GM03348 (cell line): ENCODE measurements at places on chromosomes 1 and 21.

- DNase-seq: peak; percentile 84
These were observed 742 bp downstream of the ARTN start for GRCh38 chr1:43934101-43934985.

DNA sequence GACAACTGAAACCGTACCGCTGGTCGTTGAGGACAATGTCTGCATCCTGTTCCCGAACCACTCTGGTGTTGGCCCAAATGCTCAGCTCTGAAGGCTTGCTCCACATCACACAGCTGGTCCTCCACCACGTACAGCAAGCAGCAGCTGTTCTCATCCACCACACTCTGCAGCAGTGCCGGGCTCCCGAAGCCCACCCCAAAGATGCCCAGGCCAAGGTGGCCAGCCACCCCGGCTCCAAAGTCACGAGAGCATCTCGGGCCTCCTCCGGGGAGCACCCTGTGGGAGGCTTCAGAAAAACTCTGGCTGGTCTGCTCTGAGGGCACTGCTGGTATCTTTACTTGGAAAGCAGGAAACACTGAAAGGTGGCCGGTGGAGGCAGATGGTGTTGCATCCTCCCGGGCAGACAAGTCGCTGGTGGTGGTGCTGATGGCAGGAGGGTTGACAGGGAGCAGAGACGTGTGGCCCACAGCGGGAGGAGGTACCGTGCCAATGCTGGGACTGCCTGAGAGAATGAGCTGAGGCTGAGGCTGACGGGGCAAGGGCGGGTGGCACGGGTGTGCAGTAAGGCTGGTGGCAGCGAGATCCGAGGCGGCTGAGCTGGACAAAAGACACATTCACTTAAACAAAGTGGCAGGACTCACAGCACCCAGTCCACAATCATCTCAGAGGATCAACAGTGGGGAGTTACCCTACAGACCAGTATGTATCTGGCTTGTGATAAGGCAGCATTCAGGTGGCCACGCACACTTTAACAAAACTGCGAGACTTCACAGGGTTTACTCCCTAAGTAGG, 6.5 kb upstream of the CCDC27 start:
- DNase-seq: no peak

GRCh38 chr1:83110156-83110555, 888.8 kb downstream of the TTLL7 start:
- no peak for DNase-seq

DNA sequence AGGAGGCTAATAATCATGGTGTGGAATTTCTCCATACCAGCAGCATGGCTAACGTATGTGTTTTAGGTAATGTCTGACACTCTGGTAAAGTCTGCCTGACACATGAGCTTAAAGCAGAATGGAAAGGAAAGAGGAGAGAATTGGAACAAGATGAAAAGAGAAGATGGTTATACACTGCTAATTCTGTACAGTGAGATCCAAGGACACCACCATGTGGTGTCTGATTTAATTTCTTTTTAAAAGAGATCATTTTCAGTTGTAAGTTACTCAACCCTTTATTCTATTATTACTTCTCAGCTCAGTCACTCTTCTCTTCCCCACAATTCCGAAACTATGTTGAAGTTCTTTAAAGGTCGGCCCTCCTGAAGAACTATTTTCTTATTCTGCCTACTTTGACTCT, 15.6 kb downstream of the PRKAB2 start:
- no peak for DNase-seq

DNA sequence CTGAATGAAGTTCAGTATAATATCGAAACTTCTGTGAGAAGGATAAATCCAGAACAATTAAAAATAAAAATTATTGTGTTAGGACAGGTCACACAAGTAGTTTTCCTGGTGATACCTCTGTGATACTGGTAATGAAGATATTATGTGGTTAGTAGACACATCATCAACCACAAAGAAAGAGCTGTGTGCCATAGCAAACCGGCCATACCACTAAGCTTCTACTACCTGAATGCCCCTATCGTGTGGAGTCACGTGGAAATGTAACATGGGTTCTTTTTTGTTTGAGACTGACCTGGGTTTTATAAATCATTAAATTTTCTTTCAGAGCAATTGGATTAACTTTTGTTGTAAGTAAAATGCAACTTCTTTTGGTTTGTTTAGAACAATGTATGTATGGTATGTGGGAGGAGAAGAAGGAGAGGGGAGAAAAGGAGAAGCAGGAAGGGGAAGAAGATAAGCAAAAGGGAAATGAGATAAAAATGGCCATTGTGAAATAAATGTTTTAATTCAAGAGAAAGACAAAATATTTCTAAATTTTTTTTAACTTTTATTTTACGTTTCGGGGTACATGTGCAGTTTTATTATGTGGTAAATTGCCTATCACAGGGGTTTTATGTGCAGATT, 58.2 kb upstream of the LRRC8B start:
- DNase-seq: no peak

GRCh38 chr1:68210829-68211228, 21.5 kb downstream of the WLS start:
- DNase-seq: no peak

DNA sequence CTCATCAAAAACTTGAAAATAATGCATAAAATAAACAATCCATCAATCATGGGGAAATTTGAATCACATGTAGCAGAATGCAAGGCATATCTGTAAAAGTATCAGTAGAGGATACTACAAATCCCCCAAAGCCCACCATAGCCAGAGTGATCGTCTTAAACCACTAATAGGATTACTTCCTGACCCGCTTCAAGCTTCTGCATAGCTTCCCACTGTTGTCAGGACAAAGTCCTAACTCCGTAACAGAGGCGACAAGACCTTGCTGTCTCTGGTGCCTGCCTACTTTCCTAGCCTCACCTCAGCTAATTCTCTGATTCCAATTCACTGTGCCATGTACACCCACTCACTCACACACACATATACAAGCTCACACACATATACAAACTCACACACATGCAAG, 161.2 kb upstream of the NFIA start:
- DNase-seq: no peak

- DNase-seq: peak; percentile 63
These were observed 43.4 kb upstream of the COL6A2 start for GRCh38 chr21:46054451-46054881.

- no peak for DNase-seq
These were observed 5.4 kb upstream of the KDF1 start for GRCh38 chr1:26965628-26966027.

- DNase-seq: peak; percentile 30
These were observed 51.4 kb upstream of the LRIG2 start for GRCh38 chr1:113021430-113022085.

- DNase-seq: no peak
These were observed 9.5 kb upstream of the RPTN start for GRCh38 chr1:152168535-152168868.

- no peak for DNase-seq
These were observed 332.0 kb upstream of the PBX1 start for GRCh38 chr1:164226977-164227376.

- no peak for DNase-seq
These were observed 19.1 kb downstream of the CD101 start for GRCh38 chr1:117020526-117021156.

DNA sequence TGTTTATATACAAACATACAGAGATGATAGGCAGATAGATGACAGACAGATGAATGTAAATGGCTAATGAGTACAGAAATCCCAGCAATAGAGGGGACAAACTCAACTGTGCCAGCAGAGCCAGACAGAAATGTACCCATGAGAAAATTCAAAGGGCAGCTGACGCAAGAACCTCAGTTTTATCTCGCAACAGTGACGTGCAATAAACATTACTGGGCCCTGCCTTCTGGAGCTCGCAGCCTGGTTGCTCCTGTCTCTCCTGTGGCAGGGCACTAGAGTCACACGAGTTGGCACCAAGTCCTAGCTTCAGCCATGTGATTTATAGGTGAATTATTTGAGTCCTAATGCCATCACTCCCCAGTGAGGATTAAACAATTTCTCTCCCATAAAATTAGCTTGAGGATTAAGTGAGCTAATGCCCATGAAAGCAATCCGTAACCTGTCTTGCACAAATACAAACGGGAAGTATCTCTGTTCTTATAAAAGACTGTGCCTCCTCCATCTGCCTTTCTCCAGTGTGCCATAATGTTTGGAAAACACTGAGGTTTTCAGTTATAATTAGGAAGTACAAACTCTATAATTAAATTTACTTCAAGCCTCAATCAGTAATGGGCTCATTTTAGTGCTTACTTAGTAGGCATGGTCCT, 50.7 kb downstream of the VAV3 start:
- no peak for DNase-seq

DNA sequence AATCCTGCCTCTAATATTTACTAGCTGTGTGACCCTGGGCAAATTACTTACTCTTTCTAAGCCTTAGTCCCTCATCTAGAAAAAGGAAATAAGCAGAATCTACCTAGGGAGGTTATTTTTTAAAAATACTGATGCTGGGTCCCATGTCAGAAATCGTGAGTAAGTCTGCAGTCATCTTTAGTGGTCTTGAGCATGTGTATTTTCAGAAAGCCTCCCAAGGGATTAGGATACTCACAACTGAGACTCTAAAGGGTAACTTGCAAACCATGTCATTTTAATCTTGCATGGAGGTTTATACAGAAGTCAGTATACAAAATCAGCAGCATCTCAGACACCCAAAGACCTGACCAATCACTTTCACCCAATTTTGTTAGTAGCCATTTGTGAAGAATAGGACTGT, 43.2 kb downstream of the DSTYK start:
- no peak for DNase-seq

GRCh38 chr1:16117936-16118335, 37.9 kb downstream of the EPHA2 start:
- DNase-seq: no peak
